Colonic mucosa (tissue), 4 donors: ENCODE measurements at places on chromosomes 5 and 9. TPM values are rescaled to one million over a fixed set of nuclear protein-coding genes. Genes with fewer than 3 reads are reported as not detected.

DNA sequence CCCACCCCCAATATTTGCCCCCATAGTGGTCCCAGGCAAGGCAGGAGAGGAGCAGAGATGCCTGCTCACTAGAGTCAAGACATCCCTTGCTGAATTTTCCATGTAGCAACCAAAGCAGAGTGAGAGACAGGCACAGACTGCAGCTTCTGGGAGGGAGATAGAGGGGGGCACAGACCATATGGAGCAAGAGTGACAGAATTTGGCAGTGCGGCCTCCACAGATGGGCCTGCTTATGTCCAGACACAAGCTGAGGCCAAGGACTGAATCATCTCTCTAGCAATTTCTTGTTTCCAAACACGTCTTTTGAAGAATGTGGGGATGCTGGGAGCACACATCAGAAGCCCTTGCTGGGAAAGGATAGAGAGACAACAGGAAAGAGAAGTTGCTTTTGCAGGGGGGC, 53.0 kb upstream of the ALDH1B1 start:
- DNase-seq, result no peak

DNA sequence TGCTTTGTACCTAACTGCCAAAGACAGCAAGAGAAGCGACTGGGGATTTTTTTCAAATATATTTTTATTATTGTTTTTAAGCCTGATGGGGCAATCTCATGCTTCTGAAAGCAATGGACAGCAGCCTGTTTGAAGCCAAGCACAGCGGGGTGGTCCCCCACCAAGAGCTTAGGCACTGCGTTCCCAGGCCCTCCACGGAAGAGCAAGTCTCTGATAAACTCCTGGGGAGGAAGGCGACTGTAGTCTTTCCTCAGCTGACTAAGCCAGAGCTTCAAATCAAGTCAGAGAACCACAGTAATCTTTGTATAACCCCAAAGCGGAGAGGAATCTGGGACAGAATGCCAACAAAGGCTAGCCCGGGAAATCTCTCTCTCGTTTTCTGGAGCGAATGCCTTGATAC, 54.4 kb downstream of the ARSB start:
- no peak for DNase-seq

GRCh38 chr9:138050472-138051330, 173.1 kb downstream of the CACNA1B start:
- DNase-seq, result no peak

GRCh38 chr5:68332080-68332451, 116.5 kb downstream of the PIK3R1 start:
- no peak for DNase-seq

DNA sequence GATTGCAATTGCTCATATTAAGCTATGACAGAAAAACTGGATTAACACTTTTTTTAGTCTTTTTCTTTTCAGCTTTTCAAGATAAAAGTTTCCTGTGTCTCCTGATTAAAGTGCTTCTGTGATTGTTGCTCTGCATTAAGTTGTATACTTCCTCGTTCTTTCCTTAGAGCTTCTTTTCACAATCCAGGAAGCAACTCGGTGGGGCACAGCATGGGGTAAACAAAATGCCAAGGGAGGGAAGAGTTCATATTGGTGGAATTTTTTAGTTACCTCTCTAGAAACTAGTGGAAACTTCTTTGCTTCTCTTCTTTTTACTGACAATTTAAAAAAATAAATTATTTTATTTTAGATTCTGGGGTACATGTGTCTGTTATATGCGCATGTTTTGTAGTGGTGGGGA, 37.8 kb upstream of the ARRDC3 start:
- no peak for DNase-seq

- DNase-seq, result peak; percentile 63
These were observed 109.8 kb upstream of the IFNK start for GRCh38 chr9:27414220-27414761.

DNA sequence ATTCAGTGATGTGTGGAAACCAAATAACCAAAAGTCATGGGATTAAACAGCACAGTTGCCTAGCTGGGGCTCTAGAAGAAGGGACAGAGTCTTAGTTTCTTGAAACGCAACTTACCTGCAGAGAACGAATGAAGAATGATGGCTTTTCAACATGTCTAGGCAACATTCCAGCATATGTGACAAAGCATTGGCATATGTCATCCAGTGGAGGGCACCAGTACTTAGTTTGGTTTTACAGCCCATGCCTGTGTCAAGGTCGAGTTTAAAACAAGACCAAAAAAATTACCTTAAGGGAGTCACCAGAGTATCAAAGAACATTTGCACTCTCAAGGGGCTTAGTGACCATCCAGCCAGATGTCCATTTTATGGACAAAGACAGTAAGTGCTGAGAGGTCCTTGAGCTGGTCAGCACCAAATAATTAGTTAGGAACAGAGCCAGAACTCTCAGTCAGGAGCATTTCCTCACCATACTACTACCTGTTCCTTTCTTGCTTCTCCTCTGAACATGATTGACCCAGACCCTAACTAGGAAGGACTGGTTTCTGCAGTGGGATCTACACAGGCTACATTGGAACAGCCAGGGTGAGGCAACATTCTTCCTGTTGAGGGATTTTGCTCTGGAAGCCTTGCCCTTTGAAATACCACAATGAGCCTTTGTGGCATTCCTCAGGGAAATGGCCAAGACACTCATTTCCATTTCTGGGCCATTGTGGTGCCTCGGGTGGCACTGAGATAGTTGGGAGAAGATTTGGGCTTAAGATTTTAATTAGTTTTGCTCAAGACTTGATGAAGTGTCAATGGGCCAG, 75.4 kb upstream of the ANKH start:
- peak; percentile 55 for DNase-seq

GRCh38 chr9:69355232-69355631, 30.2 kb downstream of the ENTREP1 start:
- DNase-seq, result no peak

Gene HTR1A
- total RNA-seq, result not detected

Gene KIF4B
- not detected for total RNA-seq

Gene BHMT
- total RNA-seq, result 1.4 TPM

Gene SAXO1
- not detected for total RNA-seq

Gene CDC20B
- not detected for total RNA-seq
